Hematopoietic multipotent progenitor cell treated with erythropoietin and hydrocortisone succinate and interleukin-3 and kit ligand, for 4 days (in vitro differentiated cells): ENCODE measurements at places on chromosomes 5 and 9.

DNA sequence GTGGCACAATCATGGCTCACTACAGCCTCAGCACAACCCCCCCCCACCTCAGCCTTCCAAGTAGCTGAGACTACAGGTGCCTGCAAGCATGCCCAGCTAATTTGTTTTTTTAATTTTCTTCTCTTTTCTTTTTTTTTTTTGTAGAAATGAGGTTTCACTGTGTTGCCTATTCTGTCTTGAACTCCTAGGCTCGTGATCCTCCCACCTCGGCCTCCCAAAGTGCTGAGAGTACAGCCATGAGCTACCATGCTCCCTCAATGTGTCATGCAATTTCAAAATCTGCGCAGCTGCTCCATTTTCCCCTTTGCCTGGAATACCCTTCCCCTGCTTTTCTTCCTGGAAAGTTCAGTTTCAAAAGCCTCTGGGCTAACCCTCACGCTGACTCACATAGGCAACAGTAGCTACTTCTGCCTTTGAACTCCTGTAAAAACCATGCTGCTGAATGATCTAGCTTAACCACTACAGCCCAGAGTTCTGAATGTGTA lies 71.0 kb upstream of the IL7R start:
- no peak for DNase-seq

DNA sequence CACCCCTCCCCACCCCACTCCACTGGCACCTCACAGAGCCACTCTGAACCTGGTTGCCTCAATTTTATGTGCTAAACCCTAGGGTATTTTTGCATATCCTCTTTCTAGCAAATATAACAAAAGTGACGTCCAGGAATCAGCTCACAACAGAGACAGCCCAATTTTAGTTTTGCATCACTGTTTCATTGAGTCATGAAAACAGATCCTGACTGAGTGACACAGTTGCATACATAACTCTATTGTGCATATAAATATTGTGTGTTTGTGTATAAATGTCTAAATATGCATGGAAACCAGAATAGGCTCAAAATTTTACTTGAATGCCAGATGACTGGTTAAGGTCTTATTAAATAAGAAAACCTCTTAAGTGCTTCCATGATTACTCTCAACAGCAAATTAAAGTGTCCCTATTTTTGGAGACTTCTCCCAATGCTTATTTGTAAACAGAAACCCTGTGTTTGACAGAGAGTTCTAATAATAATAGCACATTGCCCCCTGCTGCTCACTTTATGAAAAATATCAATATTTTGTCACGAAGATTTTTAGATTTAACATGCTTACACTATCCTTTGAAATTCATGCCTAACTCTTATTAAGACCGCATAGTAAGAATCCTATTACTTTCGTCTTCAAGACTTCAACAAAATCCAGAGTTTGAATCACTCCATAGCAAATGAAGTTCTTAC lies 75.5 kb upstream of the PRRC1 start:
- DNase-seq, result peak; percentile 59

DNA sequence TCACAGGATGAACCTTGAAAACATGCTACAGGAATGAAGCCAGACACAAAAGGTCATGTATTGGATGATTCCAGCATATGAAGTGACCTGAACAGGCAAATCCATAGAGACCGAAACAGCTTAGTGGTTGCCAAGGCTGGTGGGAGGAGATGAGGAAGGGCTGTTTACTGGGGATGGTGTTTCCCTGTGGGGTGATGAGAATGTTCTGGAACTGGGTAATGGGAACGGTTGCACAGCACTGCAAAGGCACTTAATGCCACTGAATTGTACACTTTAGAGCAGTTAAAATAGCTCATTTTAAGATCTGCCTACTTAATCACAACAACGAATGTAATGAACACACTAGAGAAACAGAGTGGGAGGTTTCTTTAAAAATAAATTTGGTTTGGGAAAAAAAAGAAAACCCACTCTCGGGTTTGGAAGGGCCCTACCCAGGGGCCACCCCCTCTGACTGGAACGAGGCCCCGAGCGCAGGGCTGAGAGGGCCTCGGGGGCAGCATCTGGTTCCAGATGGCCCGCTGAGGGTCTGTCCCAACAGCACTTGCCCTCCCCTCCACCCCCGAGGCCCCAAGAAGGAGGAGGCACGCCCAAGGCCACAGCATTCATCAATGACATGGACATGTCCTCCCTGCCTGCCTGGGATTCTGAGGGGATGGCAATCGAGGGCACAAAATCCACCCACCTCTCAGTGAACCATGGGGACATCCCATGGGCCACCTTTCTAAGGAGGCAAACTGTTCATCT lies 31.7 kb downstream of the SARDH start:
- no peak for DNase-seq

- no peak for DNase-seq
These were observed 31.6 kb upstream of the PITX1 start for GRCh38 chr5:135065306-135066265.

GRCh38 chr5:137250421-137250820 lies 248.7 kb downstream of the SPOCK1 start:
- DNase-seq, result no peak

- peak; percentile 75 for DNase-seq
These were observed 2.7 kb downstream of the GPX3 start for GRCh38 chr5:151023047-151023615.

DNA sequence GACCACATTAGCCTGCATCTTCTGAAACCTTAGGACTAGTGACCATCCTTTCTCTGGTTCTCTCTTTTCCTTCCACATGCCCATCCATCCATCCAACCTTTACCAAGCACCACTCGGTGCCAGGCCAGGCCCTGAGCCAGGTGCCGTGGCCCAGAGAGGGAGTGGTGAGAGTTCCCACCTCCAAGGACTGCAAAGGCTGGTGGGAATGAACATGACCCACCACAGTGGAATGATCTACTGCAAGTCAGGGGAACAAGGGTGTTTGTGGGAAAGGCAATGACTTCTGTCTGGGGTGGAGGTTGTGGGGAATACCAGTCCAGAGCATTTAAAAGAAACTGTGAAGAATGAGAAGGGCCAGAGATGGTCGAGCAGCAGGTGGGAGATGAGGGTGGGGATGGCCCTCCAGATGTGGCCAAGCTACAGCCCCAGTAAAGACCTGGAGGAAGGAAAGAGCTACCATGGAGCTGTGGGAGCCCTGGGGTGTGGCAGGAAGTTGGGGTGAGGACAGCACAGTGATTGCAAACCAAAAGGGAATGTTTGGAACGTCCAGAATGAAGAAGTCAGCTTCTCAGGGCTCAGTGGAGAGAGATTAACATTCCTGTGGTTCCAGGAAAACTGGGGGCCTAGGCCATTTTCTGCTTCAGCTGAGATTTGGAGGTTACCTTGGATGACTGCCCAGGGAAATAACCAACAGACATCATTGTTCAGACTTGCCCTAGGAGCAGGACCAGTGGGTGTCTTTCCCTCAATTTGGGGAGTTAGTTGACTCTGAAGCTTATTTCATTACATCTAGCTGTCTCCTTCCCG lies 30.7 kb upstream of the CORO2A start:
- no peak for DNase-seq

DNA sequence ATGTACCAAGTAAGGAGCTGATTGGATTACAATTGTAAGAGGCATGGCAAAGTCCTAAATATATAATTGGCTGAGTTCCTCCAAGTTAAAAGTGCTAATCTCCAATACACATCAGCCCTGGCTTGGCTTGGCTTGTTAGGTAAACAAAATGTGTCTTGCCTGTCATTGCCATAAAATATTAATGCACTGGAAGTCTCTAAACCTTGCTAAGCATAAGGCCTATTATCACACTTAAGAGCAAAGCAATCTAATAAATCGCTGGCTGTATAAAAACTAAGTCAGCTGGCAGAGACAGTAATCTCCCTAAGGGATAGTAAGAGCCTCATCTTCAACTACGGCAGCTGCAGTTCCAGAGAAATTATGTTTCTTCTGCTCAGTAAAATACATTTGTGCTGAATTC lies 418.6 kb upstream of the GRAMD2B start:
- no peak for DNase-seq

GRCh38 chr5:148965511-148966265 lies 97.2 kb downstream of the SH3TC2 start:
- DNase-seq, result no peak

DNA sequence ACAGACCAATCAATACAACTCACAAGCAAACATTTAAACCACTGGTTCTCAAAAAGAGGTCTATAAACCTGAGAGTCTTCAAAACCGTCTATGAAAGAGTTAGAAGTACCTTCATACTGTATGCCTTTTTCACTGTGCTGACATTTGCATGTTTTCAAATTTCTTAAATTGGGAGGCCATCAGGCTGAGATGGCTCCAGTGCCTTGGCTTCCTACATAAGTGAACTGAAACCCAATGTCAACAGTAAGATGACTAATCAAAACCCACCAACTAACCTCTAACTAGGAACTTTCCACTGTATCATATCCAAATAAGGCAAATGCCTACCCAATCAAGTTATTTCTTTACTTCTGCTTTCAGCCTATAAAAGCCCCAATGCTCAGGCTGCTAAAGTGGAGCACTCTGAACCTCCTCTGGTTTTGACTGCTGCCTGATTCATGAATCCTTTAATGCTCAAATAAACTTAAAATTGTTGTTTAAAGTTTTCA lies 35.1 kb downstream of the FAM13B start:
- peak; percentile 56 for DNase-seq

- DNase-seq, result no peak
These were observed 4.0 kb downstream of the JADE2 start for GRCh38 chr5:134529460-134529859.

GRCh38 chr5:3142261-3143027 lies 391.0 kb upstream of the IRX2 start:
- no peak for DNase-seq

- DNase-seq, result no peak
These were observed 46.8 kb upstream of the SARDH start for GRCh38 chr9:133784731-133785561.

GRCh38 chr9:81227507-81228245 lies 461.7 kb downstream of the TLE1 start:
- DNase-seq, result no peak

- DNase-seq, result no peak
These were observed 170.3 kb upstream of the PUM3 start for GRCh38 chr9:3014178-3014577.

- DNase-seq, result no peak
These were observed 26.6 kb downstream of the DRD1 start for GRCh38 chr5:175417384-175417783.
